ENCODE measurements at places on chromosomes 5 and 9. TPM values are rescaled to one million over a fixed set of nuclear protein-coding genes. Genes with fewer than 3 reads are reported as not detected.

DNA sequence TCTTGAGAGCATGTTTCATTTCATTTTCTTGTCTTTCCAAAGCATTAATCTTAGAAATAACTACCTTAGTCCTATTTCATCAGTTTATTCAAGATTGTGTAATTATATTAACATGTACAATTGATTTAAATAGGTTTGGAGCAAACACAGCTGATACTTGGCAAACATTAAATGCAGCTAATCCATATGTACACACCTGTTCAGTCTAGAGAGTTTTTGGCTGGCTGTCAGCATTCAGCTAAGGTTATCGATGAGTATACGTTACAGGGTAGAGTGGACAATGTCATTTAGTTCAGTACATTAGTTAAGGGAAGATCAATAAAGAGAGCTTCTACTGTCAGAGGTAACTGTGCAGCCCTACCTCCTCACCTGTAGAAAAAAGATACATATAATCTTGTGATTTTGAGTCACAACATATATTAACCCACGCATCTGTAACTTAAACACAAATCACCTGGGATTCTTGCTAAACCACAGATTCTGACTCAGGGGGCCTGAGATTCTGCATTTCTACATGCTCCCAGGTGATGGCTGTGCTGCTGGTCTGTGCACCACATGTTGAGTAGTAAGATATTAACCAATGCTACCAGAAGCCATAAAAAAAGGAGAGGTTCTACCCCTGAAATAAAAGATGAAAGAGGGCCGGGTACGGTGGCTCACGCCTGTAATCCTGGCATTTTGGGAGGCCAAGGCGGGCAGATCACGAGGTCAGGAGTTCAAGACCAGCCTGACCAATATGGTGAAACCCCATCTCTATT lies 34.1 kb upstream of the PCA3 start:
- no peak for DNase-seq

Gene CDC25C
- total RNA-seq, result 30.1 TPM

- DNase-seq, result no peak
Measured at GRCh38 chr5:147957901-147958300, 51.6 kb upstream of the C5orf46 start.

Gene HINT2
- 80.9 TPM for total RNA-seq

DNA sequence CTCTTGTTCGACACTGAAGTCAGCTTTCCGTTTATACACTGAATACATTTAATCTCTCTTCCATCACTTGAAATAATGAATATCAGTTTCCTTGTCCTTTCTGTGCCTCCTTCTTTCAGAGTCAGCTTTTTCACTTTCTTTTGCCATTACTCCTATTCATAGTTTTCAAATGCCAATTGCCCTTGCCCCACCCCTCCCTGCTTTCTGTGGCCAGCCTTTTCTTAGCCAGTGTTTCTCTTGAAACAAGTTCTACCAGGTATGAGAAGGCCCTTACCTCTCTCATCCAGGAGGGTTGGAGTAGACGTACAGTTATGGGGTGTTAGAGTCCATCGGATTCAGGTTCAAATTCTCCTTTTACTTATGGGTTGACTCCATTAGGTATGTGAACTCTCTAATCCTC lies 574.7 kb upstream of the SEMA6A start:
- DNase-seq, result no peak

Data from activated T-cell treated with anti-CD3 and anti-CD28 coated beads, Interleukin-2, amount 50 U/mL, for 72 hours (primary cell).